ENCODE measurements at places on chromosomes 2 and 18. TPM values are rescaled to one million over a fixed set of nuclear protein-coding genes. Genes with fewer than 3 reads are reported as not detected.

GRCh38 chr2:12404497-12404896 lies 312.2 kb upstream of the TRIB2 start:
- H3K27me3 ChIP-seq, result no peaks in the 10 kb centered on the region
- no peaks in the 10 kb centered on the region for H3K36me3 ChIP-seq
- peaks cover 14% of the 10 kb centered on the region for H3K4me1 ChIP-seq
- no peak overlapping the region for H3K4me3 ChIP-seq
- H3K27ac ChIP-seq, result no peak overlapping the region

DNA sequence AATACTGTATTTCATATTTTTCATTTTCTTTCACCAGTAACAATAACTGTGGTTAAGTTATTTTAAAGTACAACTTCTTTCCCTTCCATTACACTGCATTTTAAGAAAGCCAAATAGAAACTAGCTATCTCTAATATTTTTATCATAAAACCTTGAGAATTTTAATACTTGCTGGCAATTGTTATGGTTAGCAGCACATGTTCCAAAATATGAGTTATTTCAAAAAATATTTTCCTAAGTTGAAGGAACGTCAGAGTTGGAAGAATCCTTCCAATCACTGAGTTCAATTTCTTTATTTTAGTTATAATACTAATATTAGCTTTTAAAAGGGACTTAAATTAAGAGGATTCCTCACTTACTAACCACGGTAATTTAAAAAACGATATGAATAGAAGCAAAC lies 68.4 kb downstream of the SCN9A start:
- no peak overlapping the region for H3K27ac ChIP-seq
- no peaks in the 10 kb centered on the region for H3K27me3 ChIP-seq
- no peaks in the 10 kb centered on the region for H3K4me1 ChIP-seq

DNA sequence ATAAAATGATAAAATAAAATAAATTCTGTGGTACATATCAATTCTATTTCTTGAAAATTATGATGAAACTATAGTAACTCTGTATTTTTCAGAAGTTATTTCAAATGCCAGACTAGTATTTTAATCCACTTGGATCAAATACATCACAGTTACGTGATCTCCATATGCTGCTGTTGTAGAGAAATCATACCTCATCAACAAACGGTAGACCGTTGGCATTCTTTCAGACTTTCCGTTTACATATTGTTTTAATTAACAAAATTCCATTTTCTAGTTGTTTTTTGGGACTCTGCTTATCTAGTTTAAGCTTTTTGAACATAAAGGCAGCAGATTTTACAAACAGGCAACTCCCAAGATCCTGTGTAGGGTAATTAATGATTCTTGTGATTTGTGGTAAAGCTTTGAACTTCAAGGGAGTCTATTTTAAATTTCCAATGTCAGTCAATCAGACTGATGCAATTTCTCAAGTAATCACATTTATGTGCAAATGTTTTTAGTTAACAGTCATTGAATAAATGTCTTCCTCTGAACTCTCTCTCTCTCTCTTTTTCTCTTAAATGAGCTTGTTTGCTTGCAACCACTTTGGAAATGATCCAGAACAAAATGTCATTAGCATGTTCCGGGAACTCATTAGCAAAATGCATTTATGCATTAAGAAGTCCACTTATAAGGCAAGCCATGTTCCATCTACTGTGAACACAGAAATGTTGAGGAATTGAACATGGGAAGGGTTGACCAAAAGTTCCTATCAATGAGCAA lies 31.8 kb downstream of the NYAP2 start:
- no peak for DNase-seq
- no peaks in the 10 kb centered on the region for H3K36me3 ChIP-seq
- H3K4me1 ChIP-seq, result no peaks in the 10 kb centered on the region
- H3K27ac ChIP-seq, result no peak overlapping the region
- no peak overlapping the region for H3K4me3 ChIP-seq

GRCh38 chr2:170723446-170723958 lies 8.4 kb downstream of the SP5 start:
- H3K27me3 ChIP-seq, result peaks cover 70% of the 10 kb centered on the region
- H3K27ac ChIP-seq, result no peak overlapping the region
- H3K4me3 ChIP-seq, result no peak overlapping the region
- DNase-seq, result no peak

The MAB21L4 gene
- 62.0 TPM for total RNA-seq

DNA sequence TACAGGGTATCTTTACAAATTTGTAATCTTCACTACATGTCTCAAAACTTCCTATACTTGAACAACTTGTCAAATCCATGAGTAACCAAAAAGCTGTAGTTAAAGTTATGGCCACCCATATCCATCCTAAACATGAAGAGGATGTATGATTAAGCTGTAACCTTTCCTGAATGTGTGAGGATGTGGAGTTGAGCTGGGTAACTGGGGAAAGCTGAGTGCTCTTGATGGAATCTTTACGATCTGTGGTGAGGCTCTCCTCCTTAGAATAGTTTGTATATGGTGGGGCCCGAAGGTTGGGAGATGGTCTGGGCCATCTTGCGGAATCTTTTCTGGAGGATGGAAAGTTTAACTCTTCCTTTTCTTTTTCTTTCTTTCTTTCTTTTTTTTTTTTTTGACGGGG lies 29.4 kb downstream of the DPP4 start:
- H3K4me1 ChIP-seq, result no peaks in the 10 kb centered on the region
- H3K27me3 ChIP-seq, result no peaks in the 10 kb centered on the region
- H3K36me3 ChIP-seq, result no peaks in the 10 kb centered on the region
- no peak overlapping the region for H3K27ac ChIP-seq
- no peak overlapping the region for H3K4me3 ChIP-seq
- DNase-seq, result no peak

The L3MBTL4 gene
- 4.6 TPM for total RNA-seq

- DNase-seq, result no peak
- H3K36me3 ChIP-seq, result no peaks in the 10 kb centered on the region
- H3K27ac ChIP-seq, result no peak overlapping the region
- H3K4me1 ChIP-seq, result no peaks in the 10 kb centered on the region
- peaks cover 6% of the 10 kb centered on the region for H3K27me3 ChIP-seq
Measured at GRCh38 chr2:233085037-233085838, 25.1 kb downstream of the INPP5D start.

GRCh38 chr2:178256382-178257042 lies 62.2 kb downstream of the OSBPL6 start:
- no peak overlapping the region for H3K4me3 ChIP-seq
- peaks cover 14% of the 10 kb centered on the region for H3K4me1 ChIP-seq
- H3K27me3 ChIP-seq, result no peaks in the 10 kb centered on the region
- H3K36me3 ChIP-seq, result no peaks in the 10 kb centered on the region
- H3K27ac ChIP-seq, result no peak overlapping the region

GRCh38 chr2:69683170-69683971 lies 39.8 kb upstream of the AAK1 start:
- H3K4me3 ChIP-seq, result no peak overlapping the region
- peaks cover 12% of the 10 kb centered on the region for H3K4me1 ChIP-seq
- no peak for DNase-seq
- H3K27ac ChIP-seq, result peak overlapping the region; percentile 12

The KIF1A gene
- total RNA-seq, result 112 TPM

DNA sequence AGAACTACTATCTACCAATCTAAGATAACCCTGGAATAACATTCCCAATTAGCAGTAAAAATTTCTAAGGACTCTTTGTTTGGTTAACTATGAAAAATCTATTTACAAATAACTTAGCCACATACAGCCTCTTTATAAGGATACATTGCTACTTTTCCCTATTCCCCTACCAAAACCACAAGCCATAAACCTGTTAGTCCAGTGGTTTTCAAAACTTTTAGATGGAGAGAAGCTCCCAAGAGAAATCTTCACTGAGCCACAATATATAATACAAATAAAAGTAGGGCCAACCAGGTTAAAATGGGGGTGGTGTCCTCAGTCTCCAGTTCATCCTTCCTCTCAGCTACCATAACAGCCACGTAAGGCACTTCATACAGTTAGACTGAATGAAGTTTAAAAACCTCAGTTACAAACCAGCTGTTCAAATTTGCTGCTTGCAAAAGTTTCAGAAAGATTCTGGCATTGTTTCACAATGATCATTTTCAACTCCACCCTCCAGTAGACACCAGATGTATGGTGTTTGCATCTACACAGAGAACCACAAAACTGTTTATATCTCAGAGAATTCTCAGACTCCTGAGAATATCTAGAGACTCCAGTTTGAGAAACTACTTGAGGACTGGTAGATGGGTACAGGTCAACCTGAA lies 26.0 kb downstream of the SOS1 start:
- DNase-seq, result no peak
- H3K4me1 ChIP-seq, result peaks cover 24% of the 10 kb centered on the region
- no peak overlapping the region for H3K27ac ChIP-seq
- H3K27me3 ChIP-seq, result no peaks in the 10 kb centered on the region
- H3K36me3 ChIP-seq, result peaks cover 27% of the 10 kb centered on the region

- H3K36me3 ChIP-seq, result no peaks in the 10 kb centered on the region
- H3K4me3 ChIP-seq, result no peak overlapping the region
- no peaks in the 10 kb centered on the region for H3K4me1 ChIP-seq
Measured at GRCh38 chr2:205324355-205324754, 357.9 kb upstream of the NRP2 start.

- H3K4me1 ChIP-seq, result peaks cover 16% of the 10 kb centered on the region
- H3K27me3 ChIP-seq, result peaks cover 18% of the 10 kb centered on the region
- DNase-seq, result no peak
- H3K36me3 ChIP-seq, result no peaks in the 10 kb centered on the region
Measured at GRCh38 chr2:176414641-176415040, 145.4 kb downstream of the MTX2 start.

The LYPD6B gene
- total RNA-seq, result 40.1 TPM

DNA sequence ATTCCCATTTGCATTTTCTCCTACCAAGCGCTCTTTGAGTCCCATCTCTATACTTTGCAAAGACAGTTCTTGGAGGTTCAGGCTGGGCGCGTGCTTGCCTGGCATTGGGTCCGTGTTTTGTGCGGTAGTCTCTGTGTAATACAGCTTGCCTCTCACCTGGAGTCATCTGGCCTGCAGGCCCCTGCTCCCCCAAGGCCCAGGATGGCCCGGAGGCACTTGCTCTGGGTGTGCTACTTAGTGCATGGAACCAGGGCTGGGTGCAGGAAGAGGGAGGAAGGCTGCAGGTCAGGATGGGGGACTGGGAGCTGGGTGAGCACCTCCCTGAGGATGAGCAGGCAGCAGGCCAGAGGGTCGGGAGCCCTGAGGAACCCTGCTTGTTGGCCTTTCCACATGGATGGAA lies 220.9 kb downstream of the LDLRAD4 start:
- H3K4me1 ChIP-seq, result no peaks in the 10 kb centered on the region
- no peak overlapping the region for H3K4me3 ChIP-seq
- H3K36me3 ChIP-seq, result no peaks in the 10 kb centered on the region

DNA sequence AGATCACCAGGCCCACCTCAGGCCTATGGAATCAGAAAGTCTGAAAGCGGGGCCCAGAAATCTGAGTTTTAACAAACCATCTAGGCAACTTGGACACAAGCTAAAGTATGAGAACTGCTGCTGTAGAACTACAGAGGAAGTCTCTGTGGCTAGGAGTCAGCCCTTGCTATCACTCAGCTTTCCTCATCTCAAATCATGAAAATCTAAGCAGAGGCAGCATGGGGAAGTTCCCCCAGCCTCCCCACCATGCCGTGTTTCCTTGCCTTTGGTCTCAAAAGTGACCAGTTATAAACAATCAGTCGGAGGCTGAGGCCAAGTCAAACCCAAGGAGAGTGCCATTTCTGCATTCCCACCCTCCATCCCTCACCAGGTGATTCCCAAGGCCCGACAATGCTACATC lies 404.7 kb downstream of the BCL11A start:
- no peak overlapping the region for H3K27ac ChIP-seq
- no peaks in the 10 kb centered on the region for H3K27me3 ChIP-seq
- H3K4me1 ChIP-seq, result no peaks in the 10 kb centered on the region
- H3K36me3 ChIP-seq, result no peaks in the 10 kb centered on the region
- no peak for DNase-seq
- H3K4me3 ChIP-seq, result no peak overlapping the region

The NT5C1B gene
- not detected for total RNA-seq

GRCh38 chr18:6610466-6610865 lies 119.0 kb upstream of the ARHGAP28 start:
- no peak overlapping the region for H3K4me3 ChIP-seq
- H3K36me3 ChIP-seq, result peaks cover 9% of the 10 kb centered on the region
- H3K27ac ChIP-seq, result peak overlapping the region; percentile 28
- DNase-seq, result no peak
- peaks cover 39% of the 10 kb centered on the region for H3K4me1 ChIP-seq

All from type B pancreatic cell (in vitro differentiated cells).